ENCODE measurements at places on chromosomes 12 and 14.
A peak's percentile ranks its signal among the peaks of the same experiment; 100 is the strongest.

GRCh38 chr14:35399083-35399937, 5.2 kb downstream of the NFKBIA start:
- DNase-seq = no peak

GRCh38 chr12:51218607-51219161, 822 bp upstream of the POU6F1 start:
- no peak for DNase-seq

- no peak for DNase-seq
These were observed 37.3 kb downstream of the BAZ1A start for GRCh38 chr14:34837801-34838322.

DNA sequence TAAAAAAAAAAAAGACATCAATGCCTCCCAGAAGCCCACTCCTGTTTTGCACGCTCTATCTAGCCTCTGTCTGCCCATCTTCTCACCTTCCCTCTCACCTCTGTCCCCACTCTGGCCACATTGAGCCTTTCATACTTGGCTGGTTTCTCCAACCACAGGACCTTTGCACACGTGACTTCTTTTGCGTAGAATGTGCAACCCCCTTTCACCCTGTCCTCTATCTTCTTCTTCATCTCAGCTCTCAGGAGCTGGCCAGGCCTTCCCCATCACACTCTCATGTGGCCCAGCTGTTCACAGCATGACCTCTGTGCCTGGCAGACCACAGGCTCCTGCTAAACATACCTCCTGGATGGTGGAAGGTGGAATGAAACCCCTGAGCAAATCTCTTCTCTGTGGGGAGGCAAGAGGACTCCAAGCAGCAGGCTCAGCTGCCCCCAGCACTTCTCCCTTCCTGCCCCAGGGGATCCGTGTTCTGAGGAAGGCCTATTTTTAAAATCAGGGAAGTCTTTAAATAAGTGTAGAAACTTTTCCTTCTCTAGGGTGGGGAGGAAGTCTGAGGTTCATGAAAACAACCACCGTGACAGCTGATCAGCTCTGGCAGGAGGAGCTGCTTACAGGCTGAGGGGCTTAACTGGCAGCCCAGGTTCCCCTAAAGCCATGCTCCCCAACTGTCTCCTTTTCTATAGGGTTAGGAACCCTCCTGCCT, 11.6 kb downstream of the HVCN1 start:
- DNase-seq = no peak

DNA sequence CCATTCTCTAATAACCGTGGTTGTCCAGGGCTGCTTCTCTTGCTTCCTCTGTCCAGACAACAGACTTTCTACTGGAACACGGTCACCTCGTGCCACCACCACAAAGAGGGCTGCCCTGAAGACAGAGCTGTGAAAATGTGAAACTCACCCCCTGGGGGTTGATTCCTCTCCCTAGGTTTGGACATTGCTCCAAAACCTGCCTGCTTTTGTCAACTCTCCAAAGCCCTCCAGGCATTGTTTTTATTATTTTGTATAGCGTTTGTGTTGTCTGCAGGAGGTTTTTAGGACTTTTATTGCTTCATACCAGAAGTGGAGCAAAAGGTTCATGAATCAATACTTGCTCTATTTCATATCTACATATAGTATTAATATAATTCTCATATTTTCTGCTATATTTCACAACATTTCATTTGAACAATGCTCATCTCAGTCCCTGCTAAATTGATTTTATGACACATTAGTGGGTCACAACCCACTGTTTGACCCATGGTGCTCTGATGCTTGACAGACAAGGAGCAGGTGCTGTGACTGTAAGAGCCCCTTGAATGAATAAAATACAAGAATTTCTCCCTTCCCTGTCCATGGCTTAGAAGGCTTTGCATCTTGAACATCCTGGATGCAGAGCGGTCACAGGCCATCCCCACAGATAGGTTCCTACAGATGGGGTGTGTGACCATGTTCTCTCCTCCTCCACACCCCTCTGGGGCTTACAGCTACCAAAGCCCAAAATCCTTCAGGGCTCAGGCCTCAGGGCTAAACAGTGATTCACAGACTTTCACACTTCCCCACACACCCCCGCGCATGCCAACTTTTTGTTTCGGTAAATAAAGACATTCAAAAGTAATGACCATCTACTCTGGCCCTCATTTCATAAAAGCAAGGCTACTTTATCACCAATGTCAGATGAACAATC, 20.6 kb upstream of the EML1 start:
- no peak for DNase-seq

- DNase-seq = no peak
These were observed 14.2 kb downstream of the AMN1 start for GRCh38 chr12:31714406-31715271.

DNA sequence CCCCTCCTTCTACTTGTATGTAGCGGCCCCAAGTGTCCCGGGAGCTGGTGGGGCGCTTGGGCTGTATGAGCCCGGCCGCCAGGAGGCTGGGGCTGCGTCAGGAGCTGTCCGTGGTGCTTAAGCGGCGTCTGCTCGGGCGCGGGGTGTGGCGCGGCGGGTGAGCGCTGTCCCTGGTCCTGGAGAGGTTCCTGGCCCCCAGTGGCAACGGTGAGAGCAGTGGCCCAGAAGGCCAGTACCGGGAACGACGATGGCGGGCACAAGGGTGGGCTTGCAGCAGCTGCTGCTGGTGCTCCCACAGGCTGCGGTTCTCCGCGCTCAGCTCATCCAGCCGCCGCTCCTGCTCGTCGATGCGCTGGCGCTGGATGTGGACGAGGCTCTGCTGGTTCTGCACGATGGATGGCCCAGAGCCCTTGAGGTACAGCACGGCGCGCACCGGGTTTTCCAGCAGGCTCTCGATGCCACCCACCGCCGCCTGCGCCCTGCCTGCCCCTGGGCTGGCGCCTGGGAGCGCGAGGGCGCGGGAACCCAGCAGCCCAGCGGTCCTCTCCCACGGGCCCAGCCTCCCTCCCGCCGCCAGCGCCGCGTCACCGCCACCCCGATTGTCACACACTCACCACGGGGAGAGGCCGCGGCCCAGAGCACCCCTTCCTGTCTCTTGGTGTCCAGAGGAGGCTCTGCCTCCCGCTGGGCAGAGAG, 41.9 kb upstream of the FKBP4 start:
- DNase-seq = peak; percentile 79

- no peak for DNase-seq
These were observed 154.9 kb downstream of the ASCL4 start for GRCh38 chr12:107929436-107929835.

DNA sequence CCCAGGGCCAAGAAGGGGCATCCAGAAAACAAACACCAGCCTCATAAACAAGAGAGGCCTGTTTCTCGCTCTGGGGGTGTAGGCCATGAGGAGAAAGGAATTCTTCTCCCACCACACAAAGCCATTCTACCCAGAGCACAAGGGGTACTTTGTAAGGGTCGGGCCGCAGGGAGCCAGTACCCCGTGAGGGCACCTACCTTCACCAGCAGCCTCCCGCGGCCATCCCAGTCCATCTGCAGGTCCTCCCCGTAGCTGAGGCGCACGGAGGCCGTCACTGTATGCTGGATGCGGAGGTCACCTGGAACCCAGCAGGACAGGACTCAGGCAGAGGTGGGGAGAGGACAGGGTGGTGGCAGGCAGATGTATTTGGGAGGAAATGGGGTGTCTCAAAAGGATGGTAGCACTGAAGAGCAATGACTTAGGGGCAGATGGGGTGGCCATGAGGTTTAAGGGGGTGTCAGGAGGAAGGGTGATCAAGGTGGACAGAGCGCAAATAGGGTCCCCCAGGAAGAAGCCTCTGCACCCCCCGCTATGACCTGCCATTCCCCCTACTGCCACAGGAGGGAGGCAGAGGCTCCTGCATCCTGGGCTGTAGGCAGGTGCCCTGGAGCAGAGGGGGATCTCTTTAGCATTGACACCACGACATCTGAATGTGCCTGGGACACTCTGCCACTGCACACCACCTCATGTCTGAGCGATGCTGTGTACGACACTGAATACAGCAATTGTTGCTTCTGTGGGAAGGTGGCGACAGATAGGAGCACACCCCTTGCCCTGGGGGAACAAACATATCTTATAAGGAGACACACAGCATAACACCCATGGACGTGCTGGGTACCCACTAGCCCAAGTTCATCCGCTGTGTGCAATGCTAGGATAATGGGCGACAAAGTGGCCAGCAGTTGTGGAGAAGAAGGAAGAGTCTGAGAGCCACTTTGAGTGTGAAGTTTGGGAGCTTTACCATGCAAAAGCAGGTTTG, 61.4 kb downstream of the VWF start:
- peak; percentile 47 for DNase-seq

GRCh38 chr14:99015833-99016232, 256.2 kb downstream of the BCL11B start:
- no peak for DNase-seq

- DNase-seq = no peak
These were observed 19.5 kb downstream of the ANO6 start for GRCh38 chr12:45235087-45236025.

DNA sequence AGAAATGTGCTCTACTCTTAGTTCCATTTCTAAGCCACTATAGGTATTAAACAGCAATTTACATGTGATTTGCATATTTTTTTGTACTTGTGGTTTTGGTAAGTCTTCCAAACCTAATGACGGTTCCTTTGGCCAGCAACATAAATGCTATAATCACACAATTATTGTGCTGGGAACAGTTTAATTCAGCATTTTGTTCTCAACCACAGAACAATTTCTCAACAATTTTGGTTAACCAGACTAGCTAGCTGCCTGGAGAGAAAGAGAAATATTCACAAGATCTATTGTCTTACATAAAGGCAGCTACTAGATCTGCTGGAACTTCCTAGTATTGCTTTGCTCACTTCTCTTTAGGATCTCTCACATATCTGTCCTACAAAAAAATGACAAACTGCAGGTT, 265.3 kb downstream of the SOX5 start:
- no peak for DNase-seq

GRCh38 chr14:63032076-63032475, 13.2 kb downstream of the KCNH5 start:
- DNase-seq = no peak

DNA sequence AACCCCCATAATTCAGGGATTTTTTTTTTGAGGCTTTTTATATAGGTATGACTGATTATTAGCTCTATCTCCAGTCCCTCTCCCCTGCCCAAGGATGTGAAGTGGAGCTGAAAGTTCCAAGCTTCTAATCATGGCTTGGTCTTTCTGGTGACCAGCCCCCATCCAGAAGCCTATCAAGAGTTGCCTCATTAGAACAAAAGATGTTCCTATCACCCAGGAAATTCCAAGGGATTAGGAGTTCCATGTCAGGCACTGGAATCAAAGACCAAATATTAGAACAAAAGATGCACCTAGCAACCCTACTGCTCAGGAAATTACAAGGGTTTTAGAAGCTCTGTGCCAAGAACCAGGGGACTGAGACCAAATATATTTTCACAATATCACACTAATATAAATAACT, 29.9 kb downstream of the LRP6 start:
- no peak for DNase-seq
